AG08395 (cell line): ENCODE measurements at places on chromosomes 5 and 9.

- no peak for DNase-seq
These were observed 902 bp downstream of the THG1L start for GRCh38 chr5:157732130-157732514.

GRCh38 chr5:54644226-54644625 lies 126.7 kb downstream of the SNX18 start:
- DNase-seq: peak; percentile 60

DNA sequence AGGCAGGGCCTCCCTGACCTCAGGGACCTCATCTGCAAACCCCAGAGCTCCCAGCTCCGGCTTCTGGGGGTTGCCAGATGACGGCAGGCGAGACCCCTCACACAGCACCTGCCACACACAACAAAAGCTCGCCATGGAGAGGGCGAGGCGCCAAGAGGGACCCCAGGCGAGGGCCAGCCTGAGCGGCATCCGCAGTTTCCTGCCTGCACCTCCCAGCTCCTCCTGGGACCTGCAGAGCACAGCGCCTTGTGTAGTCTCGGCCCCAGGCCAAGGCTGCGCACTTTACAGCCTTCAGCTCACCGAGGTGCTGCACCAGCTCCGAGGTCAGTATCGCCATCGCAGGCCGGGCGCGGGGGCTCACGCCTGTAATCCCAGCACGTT lies 82.4 kb upstream of the ADAMTS2 start:
- no peak for DNase-seq

DNA sequence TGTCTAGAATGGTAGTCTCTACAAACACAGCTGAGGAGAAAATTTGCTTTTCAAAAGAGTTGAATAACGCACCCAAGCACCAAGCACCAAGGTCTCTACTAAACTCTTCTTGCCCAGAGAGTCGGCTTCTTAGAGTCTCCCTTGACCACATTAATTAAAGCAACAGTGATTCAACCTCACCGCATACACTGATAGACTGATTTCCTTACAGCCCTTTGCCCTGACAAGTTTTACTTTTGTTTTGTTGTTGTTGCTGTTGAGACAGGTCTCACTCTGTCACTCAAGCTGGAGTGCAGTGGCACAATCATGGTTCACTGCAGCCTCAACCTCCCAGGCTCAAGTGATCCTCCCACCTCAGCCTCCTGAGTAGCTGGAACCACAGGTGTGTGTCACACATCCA lies 1035.7 kb upstream of the DMAC1 start:
- no peak for DNase-seq

DNA sequence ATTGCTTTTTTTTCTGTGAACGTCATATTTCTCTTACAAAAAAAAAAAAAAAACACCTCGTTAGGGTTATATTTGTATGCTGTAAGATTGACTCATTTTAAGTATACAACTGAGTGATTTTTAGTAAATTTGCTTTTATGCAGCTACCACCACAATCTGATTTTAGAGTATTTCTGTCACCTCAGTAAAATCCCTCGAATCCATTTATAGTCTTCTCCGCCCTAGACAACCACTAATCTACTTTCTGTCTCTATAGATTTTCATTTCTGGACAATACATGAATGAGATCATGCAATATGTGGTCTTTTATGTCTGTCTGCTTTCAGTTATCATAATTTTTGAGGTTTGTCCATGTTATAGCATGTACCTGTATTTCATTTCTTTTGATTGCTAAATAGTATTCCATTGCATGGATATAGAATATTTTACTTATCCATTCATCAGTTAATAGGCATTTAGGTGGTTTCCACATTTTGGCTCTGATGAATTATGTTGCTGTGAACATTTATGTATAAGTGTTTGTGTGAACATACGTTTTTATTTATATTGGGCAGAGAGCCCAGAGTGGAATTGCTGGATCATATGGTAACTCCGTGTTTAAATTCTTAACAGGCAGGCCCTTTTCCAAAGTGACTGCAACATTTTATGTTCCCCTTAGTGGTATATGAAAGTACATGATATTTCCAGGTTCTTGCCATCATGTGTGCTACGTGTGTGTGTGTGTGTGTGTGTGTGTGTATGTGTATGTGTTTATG lies 171.4 kb downstream of the SGCD start:
- DNase-seq: no peak

- no peak for DNase-seq
These were observed 75.2 kb downstream of the PLPP1 start for GRCh38 chr5:55459572-55459971.

GRCh38 chr5:175444905-175445456 lies 999 bp upstream of the DRD1 start:
- no peak for DNase-seq

GRCh38 chr5:90844931-90845330 lies 286.3 kb downstream of the ADGRV1 start:
- no peak for DNase-seq

DNA sequence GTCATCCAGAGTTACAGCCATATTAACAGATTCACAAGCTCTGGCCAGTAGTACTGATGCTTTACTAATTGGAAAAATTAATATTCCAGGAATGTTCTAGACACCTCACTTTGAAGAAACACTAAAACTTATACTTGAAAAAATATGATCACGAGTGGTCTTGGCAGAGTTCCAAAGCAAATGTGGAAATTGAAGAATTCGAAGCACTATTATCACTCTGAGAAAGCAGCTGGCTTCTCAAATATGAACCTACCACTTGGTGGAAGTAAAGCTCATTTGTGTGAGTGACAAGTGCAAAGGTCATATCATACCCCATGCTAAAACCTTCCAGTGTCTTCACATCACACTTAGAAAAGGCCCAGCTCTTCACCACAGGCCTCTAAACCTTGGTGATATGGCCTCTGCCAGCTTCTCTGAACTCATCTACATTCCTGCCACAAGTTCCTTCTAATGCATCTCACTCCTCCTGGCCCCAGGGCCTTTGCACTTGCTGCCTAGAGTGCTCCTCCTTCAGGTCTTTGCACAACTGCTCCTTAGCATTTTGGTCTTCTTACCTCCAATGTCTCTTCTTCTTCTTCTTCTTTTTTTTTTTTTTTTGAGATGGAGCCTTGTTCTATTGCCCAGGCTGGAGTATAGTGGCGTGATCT lies 175.7 kb upstream of the SMIM23 start:
- no peak for DNase-seq

DNA sequence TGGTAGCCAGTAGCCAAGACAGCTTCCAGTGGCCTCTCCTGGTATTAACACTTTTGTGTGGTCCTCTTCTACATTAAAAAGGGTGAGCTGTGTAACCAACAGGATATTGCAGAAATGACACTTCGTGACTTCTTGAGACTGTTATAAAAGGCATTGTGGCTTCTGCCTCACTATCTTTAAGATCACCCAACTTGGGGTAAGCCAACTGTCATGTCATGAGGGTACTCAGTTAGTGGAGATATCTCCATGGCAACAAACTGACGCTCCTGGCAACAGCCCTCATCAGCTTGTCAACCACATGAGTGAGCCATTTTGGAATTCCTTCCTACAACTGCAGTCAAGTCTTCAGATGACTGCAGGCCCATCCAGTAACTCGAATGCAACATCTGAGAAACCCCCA lies 121.7 kb downstream of the DEPDC1B start:
- no peak for DNase-seq

DNA sequence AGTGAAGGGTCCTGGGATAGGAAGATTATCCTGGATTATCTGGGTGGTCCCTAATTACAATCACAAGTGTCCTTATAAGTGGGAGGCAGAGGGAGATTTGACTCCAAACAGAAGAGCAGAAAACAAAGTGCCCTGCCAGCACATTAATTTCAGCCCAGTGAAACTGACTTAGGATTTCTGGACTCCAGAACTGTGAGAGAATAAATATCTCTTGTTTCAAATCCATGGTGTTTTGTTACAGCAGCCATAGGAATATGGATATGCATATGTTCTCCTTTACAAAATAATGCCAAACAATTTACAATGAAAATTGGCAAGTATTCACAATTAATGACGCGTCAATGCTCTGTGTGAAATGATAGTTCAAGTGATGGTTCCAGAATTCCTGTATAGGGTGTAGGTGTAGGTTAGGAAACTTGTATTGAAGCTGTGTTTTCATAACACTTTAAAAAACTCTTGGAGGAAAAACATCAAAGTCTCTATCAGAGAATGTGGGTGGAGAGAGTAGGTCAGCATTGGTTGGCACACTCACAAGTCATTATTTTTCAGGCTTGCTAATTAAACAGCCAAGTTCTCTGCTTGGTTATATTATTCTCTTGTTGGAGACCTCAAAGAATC lies 19.9 kb upstream of the PLPP1 start:
- no peak for DNase-seq

GRCh38 chr9:9881692-9882091 lies 731.1 kb downstream of the PTPRD start:
- no peak for DNase-seq

GRCh38 chr5:135589152-135589551 lies 10.4 kb upstream of the CXCL14 start:
- no peak for DNase-seq

DNA sequence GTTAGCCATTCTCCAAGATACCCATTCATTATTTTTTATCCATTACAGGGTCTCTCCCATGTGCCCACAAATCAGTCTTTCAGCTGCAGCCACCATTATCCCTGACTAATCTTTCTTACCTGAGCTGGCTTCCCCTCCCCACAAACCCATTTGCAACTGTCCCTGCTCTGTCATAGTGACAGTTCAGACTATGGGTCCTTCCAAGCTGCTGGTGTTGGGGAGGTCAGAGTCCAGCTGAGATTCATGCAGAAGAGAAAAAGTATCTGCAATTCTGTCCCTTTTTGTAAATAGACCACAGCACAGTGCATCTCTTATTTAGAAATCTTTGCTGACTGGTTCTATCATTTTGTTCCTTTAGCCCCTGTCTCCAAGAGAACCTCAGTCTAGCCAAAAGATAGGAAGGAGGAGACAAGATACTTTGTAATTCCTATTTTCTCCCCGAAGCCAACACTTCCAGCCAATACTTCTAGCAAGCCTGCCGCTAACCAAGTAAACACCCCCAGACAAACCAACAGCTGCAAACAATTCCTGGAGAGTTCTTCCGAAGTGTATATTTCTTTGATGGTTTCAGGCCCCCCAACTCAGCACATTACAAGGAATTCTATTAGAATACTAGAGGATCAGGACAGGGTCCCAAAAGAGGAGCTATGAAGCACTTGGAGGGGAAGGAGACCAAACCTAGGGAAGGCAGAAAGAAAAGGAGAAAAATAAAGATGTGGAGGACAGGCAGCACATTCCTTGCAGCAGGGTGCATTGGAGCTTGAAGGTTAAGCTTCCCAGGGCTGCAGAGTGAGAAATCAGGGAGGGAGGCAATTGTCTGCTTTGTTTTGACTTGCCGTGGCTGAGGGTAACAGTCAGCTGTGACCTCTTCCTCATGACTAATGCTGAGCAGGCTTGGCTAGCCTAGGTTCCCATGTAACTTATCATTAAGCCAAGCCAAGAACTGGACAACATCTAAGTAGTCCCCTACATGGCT lies 148.5 kb downstream of the SGCD start:
- DNase-seq: peak; percentile 92

GRCh38 chr5:118290204-118290603 lies 698.1 kb downstream of the DTWD2 start:
- DNase-seq: no peak

- peak; percentile 72 for DNase-seq
These were observed 798 bp downstream of the REEP5 start for GRCh38 chr5:112921026-112921832.

DNA sequence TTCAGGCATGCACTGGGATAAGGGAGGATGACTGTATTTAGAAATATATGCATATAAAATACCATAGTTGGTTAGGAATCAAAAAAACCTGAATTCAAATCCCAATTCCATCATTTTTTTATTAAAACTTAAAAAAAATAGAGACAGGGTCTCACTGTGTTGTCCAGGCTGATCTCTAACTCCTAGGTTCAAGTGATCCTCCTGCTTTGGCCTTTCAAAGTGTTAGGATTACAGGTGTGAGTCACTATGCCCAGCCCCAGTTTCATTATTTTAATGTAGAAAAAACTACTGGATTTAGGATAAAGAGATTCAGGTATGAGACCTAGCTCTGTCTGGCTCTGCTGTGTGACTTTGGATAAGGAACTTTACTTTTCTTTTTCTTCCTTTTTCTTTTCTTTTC lies 3.3 kb upstream of the LARP1 start:
- DNase-seq: no peak

- DNase-seq: no peak
These were observed 14.8 kb downstream of the ANXA1 start for GRCh38 chr9:73166468-73166867.

GRCh38 chr5:94908889-94909480 lies 290.5 kb downstream of the SLF1 start:
- peak; percentile 26 for DNase-seq

DNA sequence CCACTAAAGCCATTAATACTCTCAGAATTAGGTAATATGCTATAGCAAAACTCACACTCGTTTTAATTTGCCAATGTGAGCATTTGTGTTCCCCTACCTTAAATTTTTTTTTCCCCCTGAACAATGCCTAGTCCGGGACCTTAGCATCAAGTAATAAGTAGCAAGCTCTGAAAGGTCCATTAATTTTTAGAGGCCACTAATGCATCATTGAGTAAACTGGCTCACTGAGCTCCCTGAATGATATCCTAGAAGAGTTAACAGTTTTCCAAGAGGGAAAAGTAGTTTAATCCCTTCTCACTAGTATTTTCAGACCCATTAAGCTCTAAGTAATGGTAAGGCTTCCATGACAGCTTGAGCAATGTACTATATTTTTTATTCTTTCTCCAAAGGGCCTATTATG lies 242.2 kb downstream of the MAT2B start:
- no peak for DNase-seq

DNA sequence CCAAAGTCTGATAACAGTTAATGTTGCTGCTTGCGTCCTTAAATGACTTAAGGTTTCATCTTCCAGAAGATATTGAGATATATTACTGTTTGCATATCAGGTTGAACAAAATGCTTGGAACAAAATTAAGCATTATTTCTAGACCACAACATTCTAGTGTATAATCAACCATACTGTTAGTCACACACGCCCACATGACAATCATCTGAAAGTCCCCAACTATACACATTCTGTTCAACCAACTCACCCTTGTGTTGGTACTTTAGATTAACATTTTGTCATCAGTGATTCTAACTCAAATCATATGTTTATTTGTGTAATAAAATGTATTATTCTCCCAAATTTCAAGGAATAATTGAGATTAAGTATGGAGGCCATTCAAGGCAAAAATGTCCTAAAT lies 47.3 kb downstream of the LURAP1L start:
- no peak for DNase-seq

GRCh38 chr5:55897206-55897894 lies 46.2 kb downstream of the IL31RA start:
- DNase-seq: no peak

GRCh38 chr5:35141739-35142138 lies 88.5 kb downstream of the PRLR start:
- DNase-seq: no peak

DNA sequence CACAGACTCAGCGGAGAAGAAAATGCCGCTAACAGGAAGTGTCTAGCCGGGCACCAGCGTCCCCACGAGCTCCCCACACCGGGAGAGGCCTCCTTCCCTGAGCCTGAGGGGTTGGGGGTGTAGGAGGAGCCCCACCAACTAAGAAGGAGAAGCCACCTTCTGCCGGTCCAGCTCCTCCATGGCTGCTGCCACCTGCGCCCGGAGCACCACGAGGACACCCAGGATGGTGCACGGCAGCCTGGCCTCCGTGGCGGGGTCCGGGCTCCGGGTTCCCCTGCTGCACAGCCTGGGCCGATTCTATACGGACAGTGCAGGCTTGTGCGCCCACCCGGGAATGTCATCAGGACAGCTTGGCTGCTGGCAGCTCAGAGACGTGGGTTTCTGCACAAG lies 297 bp downstream of the LCN8 start:
- DNase-seq: no peak
